ENCODE measurements at places on chromosomes 6 and 20.

DNA sequence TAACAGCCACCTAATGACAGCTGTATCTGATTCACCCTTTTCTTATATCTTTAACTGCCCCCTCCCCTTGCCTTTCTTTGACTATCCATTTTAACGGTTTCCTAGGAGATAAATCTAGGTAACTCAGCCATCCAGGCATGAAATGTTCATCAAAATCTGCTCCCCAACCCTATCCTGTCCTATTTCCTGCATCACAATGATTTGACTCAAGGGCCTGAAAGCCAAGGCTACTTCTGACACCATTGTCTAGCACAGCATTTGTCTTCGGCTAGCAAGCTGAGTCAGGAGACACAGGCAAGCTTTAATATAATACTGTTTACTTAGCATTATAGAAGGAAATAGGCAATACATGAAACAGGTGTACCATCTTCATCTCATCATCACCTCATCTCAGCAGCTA is 31.6 kb upstream of the MANEA start:
- DNase-seq, result no peak

GRCh38 chr6:4885341-4885933 is 109.2 kb downstream of the CDYL start:
- DNase-seq, result no peak

- peak; percentile 21 for DNase-seq
Observed at GRCh38 chr6:14472986-14473337, 355.4 kb downstream of the CD83 start.

GRCh38 chr6:87071683-87072082 is 23.2 kb downstream of the CGA start:
- no peak for DNase-seq

DNA sequence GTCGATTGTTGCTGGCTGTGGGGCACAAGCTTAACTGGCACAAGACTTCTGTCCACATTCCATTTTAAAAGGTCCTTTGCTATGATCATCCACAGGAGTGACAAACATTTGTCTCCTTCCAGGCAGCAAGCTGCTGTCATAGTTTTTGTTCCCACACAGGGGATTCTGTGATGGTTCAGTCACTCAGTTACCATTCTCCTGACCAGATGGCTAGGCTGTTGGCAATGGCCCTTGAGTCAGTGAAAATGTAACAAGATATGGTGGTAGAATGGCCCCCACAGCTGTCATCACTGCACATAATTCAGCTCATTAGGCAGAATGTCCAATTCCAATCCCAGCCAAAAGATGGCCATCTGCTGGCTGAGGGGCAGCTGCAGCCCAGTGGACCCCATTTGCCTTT is 13.7 kb downstream of the BPIFA1 start:
- DNase-seq, result no peak

DNA sequence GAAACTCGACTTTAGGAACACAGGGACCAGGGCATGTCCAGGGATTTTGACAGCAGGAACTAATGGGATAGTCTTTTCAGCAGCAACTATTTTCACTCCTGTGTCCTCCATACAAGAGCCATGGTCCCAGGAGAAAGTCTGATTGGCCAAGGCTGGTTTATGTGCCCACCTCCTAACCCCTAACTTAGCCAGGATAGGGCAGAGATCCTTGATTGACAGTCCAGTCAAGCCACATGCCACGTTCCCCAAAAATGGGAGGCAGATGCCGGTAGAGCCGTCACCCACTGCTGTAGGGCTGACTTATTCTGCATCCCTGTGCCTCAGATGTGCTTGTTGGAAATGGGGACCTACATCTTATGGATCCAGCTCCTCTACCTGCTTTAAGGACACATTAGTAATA is 22.3 kb downstream of the SLC2A10 start:
- no peak for DNase-seq
